Ureter (tissue), 1 donor: ENCODE measurements at places on chromosomes 16 and 17. TPM values are rescaled to one million over a fixed set of nuclear protein-coding genes. Genes with fewer than 3 reads are reported as not detected.

DNA sequence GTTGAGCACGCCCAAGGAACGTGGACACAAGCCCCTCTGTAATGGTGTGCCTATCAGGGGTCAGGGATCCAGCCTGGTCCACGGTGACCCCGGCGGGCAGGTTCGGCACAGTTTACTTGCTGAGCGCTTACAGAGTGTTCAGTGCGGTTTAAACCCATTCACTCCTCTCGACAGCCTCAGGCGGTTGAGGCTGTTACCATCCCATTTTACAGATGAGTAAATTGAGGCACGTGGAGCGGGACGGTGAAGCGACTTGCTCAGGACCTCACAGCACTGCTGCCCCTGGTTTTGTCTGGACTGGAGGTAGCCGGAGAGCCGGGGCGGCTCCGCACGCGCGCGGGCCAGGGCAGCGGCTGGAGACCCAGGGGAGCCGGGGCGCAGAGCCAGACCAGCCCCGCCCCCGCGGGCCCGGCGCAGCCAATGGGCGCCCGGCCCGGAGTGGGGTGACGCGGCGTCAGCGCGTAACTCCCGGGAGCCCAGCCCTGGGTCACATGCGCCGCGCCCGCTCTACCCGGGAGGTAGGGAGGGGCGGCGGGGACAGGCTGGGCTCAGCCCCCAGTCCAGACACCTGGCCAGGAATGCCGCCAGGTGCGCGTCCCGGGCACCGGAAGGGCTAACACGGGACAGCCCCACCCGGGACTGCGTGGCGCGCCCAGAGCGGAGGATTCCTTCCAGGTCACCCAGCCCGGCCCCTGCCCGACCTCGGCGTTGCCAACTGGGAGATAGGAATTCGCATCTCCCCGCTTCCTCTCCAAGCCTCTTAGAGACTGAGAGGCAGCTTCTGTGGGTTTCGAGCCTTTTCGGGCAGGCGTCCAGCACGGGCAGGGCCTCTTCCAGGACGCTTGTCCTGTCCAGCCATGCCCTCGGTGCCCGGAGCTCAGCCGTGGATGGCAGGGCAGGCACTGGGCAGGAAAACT lies 3.3 kb upstream of the SREBF1 start:
- DNase-seq = peak; percentile 89

GRCh38 chr17:47851764-47852112 lies 775 bp upstream of the SP6 start:
- no peak for DNase-seq

DNA sequence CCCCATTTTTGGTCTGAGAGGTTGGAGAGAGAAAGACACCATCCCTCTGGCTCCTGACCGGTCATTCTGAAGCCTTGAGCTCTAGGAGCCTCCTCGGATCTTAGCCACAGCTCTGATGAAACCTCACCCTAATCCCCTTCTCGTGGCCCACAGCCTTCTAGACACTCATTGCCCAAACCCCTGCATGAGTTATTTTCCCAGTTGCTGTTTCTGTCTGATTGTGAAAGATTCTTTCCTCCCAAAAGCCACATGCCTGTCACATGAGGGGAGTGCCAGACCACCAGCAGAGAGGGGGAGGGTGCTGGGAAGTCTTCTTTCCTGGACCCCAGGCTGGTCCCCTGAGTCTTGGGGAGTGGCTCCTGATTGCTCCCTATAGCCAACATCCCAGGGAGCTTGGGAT lies 17.6 kb upstream of the ABR start:
- DNase-seq = no peak

- no peak for DNase-seq
Measured at GRCh38 chr17:8359769-8360168, 16.7 kb downstream of the KRABD2 start.

DNA sequence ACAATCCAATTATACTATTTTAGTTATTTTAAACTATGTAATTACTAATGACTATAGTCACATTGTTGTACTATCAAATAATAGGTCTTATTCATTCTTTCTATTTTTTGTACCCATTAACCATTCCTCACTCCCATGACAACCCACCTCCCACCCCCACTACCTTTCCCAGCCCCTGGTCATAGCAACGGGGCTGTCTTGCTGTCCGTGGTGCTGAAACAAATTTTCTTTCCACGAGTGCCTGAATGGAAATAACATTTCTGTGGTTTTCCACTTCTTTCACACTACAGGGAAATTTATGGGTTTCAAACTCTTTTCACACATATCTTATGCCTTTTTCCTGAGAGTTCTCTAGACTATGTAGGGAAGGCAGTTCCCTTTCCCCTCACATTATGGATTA lies 326.6 kb downstream of the PHKB start:
- DNase-seq = no peak

Gene CHST5
- 0.26 TPM for total RNA-seq
